Naive thymus-derived CD4-positive, alpha-beta T cell (primary cell): ENCODE measurements at places on chromosomes 1 and 21. TPM values are rescaled to one million over a fixed set of nuclear protein-coding genes. Genes with fewer than 3 reads are reported as not detected.

G0S2 gene
- polyA plus RNA-seq, result not detected

TAF5L gene
- polyA plus RNA-seq, result 4.7 TPM

KPRP gene
- not detected for polyA plus RNA-seq

NTNG1 gene
- not detected for polyA plus RNA-seq

MRAP gene
- not detected for polyA plus RNA-seq

VWA5B1 gene
- 0.08 TPM for polyA plus RNA-seq
